ENCODE measurements at places on chromosomes 16 and 17. TPM values are rescaled to one million over a fixed set of nuclear protein-coding genes. Genes with fewer than 3 reads are reported as not detected.

Gene CCL4
- not detected for total RNA-seq

Gene OGFOD1
- 65.6 TPM for total RNA-seq

Gene RNU2-1
- not detected for total RNA-seq

Gene MFAP4
- 28.7 TPM for total RNA-seq

Gene MT1A
- total RNA-seq, result 1.9 TPM

Gene IL34
- total RNA-seq, result 1.7 TPM

Gene GDE1
- total RNA-seq, result 71.8 TPM

Gene SEC14L1
- total RNA-seq, result 51.2 TPM
